Activated gamma-delta T cell treated with anti-CD3 and anti-CD28 coated beads, Interleukin-2, amount 50 U/mL, for 16 hours (primary cell): ENCODE measurements at places on chromosomes 12 and 14.

GRCh38 chr12:103547929-103548328 lies 39.1 kb upstream of the STAB2 start:
- DNase-seq: no peak

GRCh38 chr12:94761559-94761958 lies 111.2 kb upstream of the TMCC3 start:
- no peak for DNase-seq

DNA sequence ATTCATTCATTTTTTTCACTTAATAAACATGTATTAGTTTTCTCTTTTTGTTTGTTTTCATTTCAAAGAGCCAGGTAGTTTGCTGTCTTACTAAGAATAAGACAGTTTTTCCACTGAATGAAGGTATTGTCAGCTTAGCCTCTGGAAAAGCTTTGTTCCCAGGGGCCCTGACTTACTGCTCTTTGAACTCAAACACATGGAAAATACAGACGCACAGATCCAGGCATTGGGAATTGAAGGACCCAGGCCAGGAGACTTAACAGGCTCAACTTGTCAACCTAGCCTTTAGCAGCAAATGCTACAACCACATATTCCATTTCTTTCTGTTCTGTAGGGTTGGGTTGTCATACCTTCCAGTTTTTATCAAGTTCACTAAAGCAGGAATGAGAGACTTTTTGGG lies 38.5 kb upstream of the SLCO1C1 start:
- DNase-seq: no peak

DNA sequence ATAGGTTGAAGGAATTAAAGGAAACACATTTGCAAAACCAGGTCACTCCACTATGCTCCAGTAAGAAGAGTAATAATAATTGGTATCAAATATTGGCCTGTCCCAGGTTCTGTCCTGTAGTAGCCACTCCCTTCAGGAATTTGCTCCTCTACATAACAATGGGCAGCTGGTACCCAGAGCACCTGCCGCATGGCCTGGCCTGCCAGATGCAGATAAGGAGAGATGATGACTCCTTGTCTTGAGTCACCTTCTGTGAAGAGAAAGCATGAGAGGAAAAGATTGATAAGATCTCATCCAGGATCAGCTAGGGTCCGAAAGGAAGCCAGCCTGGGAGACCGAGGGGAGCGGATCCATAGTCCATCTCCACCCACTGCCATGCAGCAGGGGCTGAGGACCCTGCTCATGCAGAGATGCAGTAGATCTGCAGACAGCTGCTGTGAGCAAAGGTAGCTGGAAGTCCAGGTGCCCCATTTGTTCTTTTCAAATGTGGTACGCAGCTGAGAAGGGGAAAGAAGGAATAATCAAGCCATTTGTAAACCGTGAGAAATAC lies 24.3 kb downstream of the VCPKMT start:
- DNase-seq: no peak

DNA sequence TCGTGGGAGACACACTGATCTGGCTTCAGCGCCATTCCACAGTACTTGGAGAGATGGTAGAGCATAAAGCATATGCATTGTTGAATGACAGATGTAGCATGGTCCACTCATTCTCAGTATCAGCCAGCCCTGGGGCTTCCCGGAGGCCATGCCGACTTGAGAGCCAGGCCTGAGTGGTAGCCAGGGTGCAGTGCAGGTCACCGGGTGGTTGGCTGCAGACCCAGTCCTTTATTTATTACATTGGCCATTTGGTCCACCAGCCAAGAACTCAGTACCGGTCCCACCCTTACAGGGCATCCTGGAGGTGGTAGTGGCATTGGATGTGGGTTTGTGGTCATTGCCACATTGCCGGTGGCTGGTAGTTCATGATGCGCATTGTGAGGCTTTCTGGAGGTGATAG lies 121.6 kb upstream of the RTL1 start:
- no peak for DNase-seq

GRCh38 chr12:107761502-107761904 lies 566 bp upstream of the PRDM4 start:
- DNase-seq: no peak

DNA sequence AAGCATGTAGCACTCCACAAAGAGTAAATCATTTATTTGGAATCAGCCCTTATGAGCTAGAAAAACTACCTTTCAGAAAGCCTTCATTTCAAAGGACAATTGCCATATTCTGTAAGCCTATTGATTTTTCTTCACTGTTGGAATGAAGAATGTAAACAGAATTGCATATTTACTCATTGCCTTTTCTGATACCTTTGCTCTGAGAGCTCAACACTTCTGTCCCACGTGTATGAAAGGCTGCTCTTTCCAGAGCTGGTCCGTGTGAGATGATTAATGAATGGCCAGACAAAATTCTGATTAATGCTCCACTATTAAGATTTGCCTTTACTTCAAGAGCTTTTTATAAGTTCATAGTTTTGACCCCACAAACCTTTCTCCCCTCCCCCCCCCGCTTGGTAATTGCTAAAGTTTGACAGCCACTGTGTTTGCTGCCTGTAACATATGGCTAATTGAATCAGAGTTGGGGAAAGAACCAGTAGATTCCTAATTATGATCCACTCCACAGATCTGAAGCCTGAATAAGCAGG lies 63.0 kb upstream of the PLEKHA5 start:
- no peak for DNase-seq

DNA sequence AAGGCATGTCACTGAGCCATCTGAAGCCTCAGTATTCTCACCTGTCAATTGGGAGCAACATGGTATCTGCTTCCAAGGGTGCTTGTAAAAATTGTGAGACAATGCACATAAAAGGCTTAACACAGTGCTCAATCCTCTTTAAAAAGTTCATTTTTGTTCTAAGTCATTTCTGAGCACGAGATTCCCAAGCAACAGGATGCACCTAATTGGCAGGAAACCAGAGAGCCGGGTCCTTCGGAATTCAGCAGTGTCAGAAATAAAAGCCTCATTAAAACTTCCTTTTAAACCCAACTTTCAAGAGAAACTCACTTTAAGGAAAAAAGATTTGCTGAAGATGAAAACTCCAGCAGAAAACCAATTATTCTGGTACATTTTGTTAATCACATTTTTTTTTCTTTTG lies 112.4 kb upstream of the NOS1 start:
- no peak for DNase-seq
